ENCODE measurements at places on chromosomes 6 and 20. TPM values are rescaled to one million over a fixed set of nuclear protein-coding genes. Genes with fewer than 3 reads are reported as not detected.

- H3K36me3 ChIP-seq: no peaks in the 10 kb centered on the region
- DNase-seq: no peak
- H3K4me3 ChIP-seq: no peak overlapping the region
- peaks cover 12% of the 10 kb centered on the region for H3K4me1 ChIP-seq
- no peak overlapping the region for H3K27ac ChIP-seq
These were observed 17.6 kb upstream of the MBOAT1 start for GRCh38 chr6:20229881-20230280.

DNA sequence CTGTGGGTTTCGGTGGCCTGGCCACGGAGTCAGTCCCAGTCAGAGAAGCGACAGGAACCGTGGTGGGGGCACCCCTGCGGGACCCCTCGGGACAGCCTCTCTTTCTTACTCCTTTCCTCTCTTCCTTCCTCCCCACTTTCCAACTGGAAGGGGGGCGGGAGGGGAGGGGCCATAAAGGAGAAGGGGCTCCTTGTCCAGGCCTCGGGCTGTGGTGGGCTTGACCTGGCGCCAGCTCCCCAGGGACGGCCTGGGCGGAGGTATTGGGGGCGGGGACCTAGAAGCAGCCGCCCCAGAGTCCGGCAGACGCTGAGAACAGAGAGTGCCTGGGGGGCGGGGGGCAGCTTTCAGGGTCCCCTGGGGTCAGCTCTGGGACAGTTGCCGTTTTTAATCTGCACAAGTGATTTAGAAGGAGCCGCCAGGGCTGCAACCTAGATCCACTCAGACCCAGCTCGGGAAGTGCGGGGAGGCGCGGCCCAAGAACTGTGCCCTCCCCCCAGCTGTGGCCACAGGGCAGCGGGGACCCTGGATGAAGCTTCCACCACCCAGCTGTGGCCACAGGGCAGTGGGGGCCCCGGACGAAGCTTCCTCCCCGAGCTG is 6.4 kb upstream of the ABHD16B start:
- no peak overlapping the region for H3K4me3 ChIP-seq
- no peak for DNase-seq
- peaks cover 65% of the 10 kb centered on the region for H3K36me3 ChIP-seq
- peaks cover 40% of the 10 kb centered on the region for H3K4me1 ChIP-seq

DNA sequence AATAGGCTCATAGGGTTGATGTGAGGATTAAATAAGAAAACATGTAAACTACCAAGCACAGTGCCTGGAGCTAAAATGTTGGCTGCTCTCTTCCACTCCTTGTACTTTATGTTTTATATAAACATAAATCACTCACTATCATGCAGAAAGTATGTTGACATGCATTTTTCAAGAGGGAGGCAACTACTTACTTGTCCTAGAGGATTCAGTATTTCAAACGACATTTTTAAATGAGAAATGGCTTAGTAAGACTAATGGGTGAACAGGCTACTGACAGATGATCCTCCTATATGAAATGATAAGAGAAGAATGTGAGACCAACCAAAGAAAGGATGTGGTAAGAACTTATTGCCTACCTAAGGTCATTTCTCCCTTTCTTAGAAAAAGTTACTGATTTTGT is 21.0 kb downstream of the LATS1 start:
- H3K4me3 ChIP-seq: no peak overlapping the region
- peaks cover 6% of the 10 kb centered on the region for H3K36me3 ChIP-seq
- no peaks in the 10 kb centered on the region for H3K4me1 ChIP-seq
- H3K27me3 ChIP-seq: no peaks in the 10 kb centered on the region

DNA sequence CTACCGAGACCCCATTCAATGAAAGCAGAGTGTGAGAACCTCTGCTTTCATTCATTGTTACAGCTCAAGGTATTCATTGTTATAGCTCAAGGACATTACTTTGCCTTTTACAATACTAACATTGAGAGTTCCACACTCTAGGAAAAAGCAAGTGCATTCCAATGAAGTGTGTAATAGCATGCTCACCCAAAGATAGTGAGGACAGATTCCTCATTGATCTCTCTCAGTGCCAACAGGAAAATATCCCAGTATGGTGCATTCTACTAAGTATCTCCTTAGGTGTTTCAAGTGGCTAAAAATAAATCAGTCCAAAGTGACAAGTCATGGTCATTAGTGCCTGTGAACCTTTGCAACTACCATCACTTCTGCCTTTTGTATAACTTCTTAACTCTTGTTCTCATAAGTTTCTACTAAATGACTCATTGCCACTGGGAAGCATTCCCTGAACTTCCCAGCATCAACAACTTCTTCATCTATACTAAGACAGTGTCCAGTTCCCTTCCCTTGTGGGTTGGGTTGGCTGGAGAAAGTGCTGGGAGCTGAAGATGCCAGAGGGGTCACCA is 140.7 kb upstream of the STXBP5 start:
- no peaks in the 10 kb centered on the region for H3K27me3 ChIP-seq
- peak; percentile 1 for DNase-seq
- H3K27ac ChIP-seq: no peak overlapping the region
- peaks cover 38% of the 10 kb centered on the region for H3K4me1 ChIP-seq
- no peaks in the 10 kb centered on the region for H3K36me3 ChIP-seq

- H3K4me1 ChIP-seq: no peaks in the 10 kb centered on the region
- DNase-seq: peak; percentile 7
- H3K4me3 ChIP-seq: peak overlapping the region; percentile 87
- peaks cover 34% of the 10 kb centered on the region for H3K36me3 ChIP-seq
- H3K27ac ChIP-seq: peak overlapping the region; percentile 70
These were observed 94.4 kb upstream of the PRDM1 start for GRCh38 chr6:105991561-105992314.

- H3K27me3 ChIP-seq: no peaks in the 10 kb centered on the region
- peak within 1 kb of the TSS; percentile 85 for H3K4me3 ChIP-seq
- H3K4me1 ChIP-seq: peaks cover 44% of the 10 kb centered on the region
- H3K27ac ChIP-seq: peak within 1 kb of the TSS; percentile 79
These were observed at the start of gene SYCP2 for GRCh38 chr20:59933296-59933848. Gene SYCP2, minus strand, starts transcription at chr20:59933637. Its CDS starts 11,224 bp downstream, at chr20:59922413.

- H3K36me3 ChIP-seq: no peaks in the 10 kb centered on the region
- peak; percentile 71 for DNase-seq
These were observed 201.0 kb upstream of the CEP162 start for GRCh38 chr6:84428300-84428907.

GRCh38 chr20:32819992-32820697 is 391 bp downstream of the MAPRE1 start:
- H3K4me3 ChIP-seq: peak overlapping the region; percentile 97
- H3K4me1 ChIP-seq: peaks cover 41% of the 10 kb centered on the region
- DNase-seq: peak; percentile 82
- H3K36me3 ChIP-seq: peaks cover 36% of the 10 kb centered on the region

GRCh38 chr20:62143957-62144825 is 622 bp downstream of the SS18L1 start:
- peaks cover 73% of the 10 kb centered on the region for H3K36me3 ChIP-seq
- DNase-seq: peak; percentile 75
- H3K4me1 ChIP-seq: peaks cover 47% of the 10 kb centered on the region
- H3K27me3 ChIP-seq: no peaks in the 10 kb centered on the region
- H3K4me3 ChIP-seq: peak overlapping the region; percentile 92

GRCh38 chr20:17843246-17844132 is 125.1 kb downstream of the SNX5 start:
- H3K4me1 ChIP-seq: peaks cover 8% of the 10 kb centered on the region
- no peaks in the 10 kb centered on the region for H3K36me3 ChIP-seq
- no peak overlapping the region for H3K27ac ChIP-seq
- no peaks in the 10 kb centered on the region for H3K27me3 ChIP-seq

- no peak overlapping the region for H3K27ac ChIP-seq
- no peaks in the 10 kb centered on the region for H3K36me3 ChIP-seq
- H3K4me3 ChIP-seq: no peak overlapping the region
- H3K27me3 ChIP-seq: no peaks in the 10 kb centered on the region
- H3K4me1 ChIP-seq: peaks cover 13% of the 10 kb centered on the region
- DNase-seq: no peak
These were observed 143.6 kb downstream of the OR2B2 start for GRCh38 chr6:27768556-27768955.

DNA sequence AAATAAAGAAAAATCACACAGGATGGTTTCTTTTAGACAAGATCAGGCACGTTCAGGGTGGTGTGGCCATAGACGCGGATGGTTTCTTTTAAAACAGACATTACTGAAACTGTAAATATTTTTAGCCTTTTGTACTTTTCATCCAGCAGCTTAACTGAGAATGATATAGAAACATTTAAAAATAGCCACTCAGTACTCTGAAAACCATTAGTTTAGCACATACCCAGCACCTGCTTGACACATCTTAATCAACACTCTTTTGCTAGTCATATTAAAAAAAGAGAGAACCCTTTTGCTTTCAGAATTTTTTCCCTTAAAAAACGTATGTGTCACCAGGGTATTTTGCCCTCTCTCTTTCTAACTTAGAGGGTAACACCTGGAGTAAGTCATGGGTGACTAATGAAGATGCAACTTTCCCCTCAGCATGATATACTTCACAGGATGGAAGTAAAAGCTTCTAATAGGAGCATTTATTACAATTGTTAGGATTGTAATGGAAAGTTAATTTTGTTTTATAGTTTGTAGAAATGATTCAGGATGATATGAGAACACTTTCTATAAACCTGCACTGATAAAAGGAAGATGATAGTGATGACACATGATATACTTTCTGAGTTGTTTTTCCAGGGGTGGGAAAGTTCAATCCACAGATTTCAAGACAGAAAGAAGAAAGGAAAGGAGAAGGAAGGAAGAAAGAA is 45.2 kb downstream of the BACH2 start:
- DNase-seq: no peak
- H3K27me3 ChIP-seq: no peaks in the 10 kb centered on the region
- H3K4me1 ChIP-seq: no peaks in the 10 kb centered on the region
- H3K27ac ChIP-seq: no peak overlapping the region
- no peaks in the 10 kb centered on the region for H3K36me3 ChIP-seq

DNA sequence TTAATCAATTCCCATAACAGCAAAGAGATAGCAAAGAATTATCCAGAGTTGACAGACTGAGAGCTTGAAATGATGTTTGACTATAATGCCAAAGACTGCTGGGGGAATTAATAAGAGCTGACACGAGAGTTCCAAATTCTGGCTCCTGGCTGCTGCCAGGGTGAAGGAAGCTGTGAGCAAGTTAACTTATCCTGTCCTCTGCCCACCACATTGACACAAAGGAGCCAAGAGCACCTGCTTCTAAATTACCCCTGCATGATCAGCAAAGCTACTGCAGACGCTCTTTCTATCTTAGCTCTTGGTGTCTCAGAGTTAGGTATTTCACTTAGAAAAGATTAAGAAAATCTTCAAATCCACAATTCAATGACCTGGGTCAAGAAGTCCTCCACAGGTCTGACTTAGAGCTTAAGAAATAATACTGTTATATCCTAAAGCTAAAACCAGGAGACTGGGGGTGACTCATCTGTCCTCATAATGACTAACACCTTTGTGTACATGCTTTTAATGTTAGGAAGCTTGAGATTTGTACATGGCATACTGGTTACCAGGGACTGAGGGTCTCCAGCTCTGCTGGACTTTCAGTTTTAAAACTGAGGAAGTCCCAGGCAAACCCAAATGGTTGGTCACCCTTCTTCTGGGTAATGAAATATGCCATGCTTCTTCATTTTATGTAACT is 13.2 kb upstream of the FRK start:
- H3K27ac ChIP-seq: peak overlapping the region; percentile 57
- H3K27me3 ChIP-seq: no peaks in the 10 kb centered on the region
- H3K4me3 ChIP-seq: peak overlapping the region; percentile 15
- peaks cover 42% of the 10 kb centered on the region for H3K4me1 ChIP-seq
- no peaks in the 10 kb centered on the region for H3K36me3 ChIP-seq

- DNase-seq: no peak
- H3K4me1 ChIP-seq: no peaks in the 10 kb centered on the region
- H3K27ac ChIP-seq: no peak overlapping the region
- no peaks in the 10 kb centered on the region for H3K27me3 ChIP-seq
- no peaks in the 10 kb centered on the region for H3K36me3 ChIP-seq
- no peak overlapping the region for H3K4me3 ChIP-seq
These were observed 120.1 kb upstream of the CDYL start for GRCh38 chr6:4656106-4656505.

The NTSR1 gene
- not detected for total RNA-seq

The RNF144B gene
- total RNA-seq: 12.1 TPM

The LY86 gene
- total RNA-seq: not detected

The ESR1 gene
- 0.50 TPM for total RNA-seq

The KIFC1 gene
- 105 TPM for total RNA-seq

The HLA-DQA1 gene
- 6.9 TPM for total RNA-seq

The MCM9 gene
- 17.3 TPM for total RNA-seq

The PACSIN1 gene
- total RNA-seq: 0.69 TPM

The HNF4A gene
- 41.1 TPM for total RNA-seq

Data from Calu3 (cell line).